Activated T-helper 17 cell treated with anti-CD3 and anti-CD28 coated beads, Interleukin-2, amount 50 U/mL, for 72 hours (primary cell): ENCODE measurements at places on chromosomes 2 and 18.

- ATAC-seq, result no peak
These were observed 148.5 kb downstream of the FHOD3 start for GRCh38 chr18:36446059-36446458.

DNA sequence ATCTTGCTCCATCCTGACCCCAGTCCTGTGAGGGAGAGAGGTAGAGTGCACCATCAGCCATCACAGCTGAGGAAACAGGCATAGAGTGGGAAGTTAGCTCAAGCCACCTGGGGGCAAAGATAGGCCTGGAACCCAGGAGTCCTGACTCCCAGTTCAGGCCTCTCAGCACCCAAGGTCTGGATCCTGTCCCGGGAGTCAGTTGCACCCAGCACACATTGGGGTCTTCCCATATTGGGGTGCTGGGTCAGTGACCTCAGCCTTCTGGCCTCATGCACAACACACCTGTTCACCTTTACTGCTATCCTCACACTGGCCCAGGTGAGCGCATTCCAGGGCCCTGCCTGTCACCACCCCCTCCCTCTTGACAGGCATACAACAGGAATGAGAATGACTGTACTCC, 24.7 kb downstream of the ST8SIA5 start:
- ATAC-seq, result no peak

DNA sequence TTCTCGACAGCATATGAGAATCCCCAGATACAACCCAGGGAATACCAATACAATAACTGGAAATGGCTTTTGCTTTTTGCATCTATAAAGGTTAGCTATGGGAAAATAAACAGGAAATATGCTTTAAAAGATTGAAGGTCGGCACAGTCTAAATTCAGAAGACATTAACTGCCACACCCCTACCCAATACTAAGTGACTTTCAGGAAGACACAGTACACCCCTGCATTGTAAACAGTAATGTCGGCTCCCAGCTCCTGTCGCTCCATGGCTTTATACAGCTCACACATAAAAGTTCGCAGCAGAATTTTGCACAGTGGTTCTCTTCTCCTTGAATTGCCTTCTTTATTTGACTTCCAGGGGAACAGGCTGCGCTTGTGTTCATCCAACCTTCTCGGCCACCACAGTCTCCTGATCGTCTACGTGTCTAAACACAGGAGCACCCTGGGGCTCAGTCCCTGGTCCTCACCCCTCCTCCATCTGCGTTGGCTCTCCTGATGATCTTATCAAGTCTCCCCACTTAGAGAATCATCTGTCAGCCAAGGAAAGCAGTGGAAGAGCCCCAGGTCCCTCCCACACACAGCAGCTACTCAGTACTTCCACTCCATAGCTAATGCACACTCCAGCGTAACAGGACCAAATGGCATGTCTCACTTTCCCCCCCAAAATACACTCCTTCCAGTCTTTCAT, 22.7 kb downstream of the CYB5A start:
- ATAC-seq, result no peak

- peak; percentile 65 for ATAC-seq
These were observed 48.8 kb upstream of the DNAJC10 start for GRCh38 chr2:182667315-182667695.

DNA sequence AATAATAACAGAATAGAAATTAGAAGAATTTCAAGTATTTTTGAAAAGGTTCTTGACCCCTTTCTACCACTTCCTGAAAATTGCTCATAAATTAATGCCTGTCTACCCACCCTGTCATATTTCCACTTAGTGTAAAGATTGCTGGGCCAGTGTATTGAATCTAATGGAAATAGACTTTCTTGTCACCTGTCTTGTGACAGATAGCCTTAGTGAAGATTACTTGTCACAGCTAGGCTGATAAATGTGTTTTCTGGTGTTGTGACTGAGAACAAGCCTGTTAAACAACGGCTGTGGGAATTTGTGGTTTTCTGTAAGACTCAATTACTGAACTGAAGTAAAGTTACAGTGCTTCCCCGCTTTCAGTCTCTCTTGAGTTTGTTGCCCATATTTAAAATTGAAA, 37.0 kb downstream of the PIK3C3 start:
- no peak for ATAC-seq
